Stimulated activated CD8-positive, alpha-beta memory T cell treated with anti-CD3 and anti-CD28 coated beads, Interleukin-7, amount 100 ng/mL, for 24 hours (primary cell): ENCODE measurements at places on chromosomes 13 and 19.

DNA sequence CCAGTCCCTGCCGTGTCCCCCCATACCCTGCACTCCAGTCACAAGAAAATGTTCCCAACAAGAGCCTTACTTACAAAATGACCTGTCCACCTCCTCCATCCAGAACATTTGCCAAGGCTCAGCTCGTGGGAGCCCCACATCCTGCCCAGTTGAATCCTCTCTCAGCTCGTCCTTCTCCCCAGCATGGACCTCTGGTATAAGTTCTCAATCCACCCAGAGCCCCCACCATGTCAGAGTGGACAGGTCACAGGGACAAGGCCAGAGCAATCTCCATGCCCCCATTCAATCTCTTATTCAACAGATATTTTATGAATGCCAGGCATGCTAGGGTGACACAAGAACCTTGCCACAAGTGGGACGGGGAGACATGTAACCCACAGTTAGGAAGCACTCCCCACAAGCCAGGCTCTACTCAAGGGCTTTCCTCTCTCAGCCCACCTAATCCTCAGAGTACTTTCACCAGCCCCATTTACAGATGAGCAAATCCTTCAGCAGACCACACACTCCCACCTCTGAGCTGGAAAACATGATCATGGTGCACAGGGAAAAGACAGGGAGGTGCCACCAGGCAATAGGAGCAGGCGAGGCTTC, 15.1 kb downstream of the DEDD2 start:
- DNase-seq, result no peak

DNA sequence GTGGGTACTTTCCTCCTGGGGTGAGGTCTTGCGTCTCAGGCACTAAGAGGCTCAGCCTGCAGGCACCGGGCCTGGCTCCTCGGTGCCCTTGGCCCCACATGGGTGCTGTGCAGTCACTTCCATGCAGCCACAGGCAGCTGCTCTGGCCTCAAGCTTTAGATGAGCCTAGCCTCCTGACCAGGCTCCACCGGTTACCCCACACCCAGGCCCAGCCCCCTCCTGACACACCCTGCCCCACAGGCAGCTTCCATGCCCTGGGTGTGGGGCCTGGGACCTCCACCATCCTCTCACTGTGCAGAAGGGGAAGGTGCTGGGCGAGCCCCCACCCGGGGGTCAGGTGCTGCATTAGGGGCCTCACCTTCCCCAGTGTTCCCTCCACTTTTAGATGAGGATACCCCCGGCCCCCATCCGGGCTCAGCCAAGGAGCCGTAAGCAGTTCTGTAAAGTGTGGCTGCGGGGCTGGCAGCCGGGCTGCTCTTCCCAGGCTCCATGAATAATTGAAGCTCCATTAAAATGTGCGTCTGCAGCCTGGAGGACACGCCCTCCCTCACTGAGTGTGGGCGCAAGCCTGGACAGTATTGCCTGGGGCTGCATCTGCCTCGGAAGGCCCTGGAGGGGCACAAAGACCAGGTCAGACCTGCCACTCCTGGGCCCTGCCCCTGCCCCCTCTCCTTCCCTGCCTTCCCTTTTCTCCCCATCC, 72.5 kb upstream of the KCTD15 start:
- DNase-seq, result no peak

DNA sequence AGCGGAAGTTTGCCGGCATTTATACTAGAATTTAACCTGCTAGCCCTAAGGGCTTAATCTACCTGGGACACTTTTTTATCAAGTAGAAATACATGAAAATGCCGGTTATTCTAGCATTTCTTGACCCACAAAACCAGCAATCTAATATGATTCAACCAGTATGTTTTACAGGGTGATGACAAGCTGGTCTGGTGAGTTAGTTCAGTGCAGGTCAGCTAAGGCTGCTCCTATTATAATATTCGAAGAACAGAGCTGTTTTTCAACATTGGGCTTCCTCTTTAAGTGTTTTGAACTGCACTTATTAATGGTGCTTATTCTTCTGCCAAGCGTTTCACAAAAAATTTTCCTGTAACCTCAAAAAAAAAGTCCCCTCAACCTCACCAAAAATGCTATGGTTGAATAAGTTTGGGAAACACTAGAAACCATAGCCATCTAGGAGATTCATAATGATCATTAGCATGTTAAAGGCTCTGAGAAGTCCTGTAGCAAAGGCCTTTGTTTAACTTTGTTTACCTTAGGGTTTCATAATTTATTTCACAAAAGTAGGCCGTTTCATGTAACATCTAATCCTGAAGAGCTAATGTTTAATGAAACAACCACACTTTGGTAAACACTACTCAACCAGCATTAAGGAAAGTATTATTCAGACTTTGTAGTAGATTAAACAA, 526.6 kb downstream of the KLF12 start:
- DNase-seq, result no peak

GRCh38 chr13:88707646-88708045, 1036.5 kb downstream of the SLITRK5 start:
- no peak for DNase-seq

DNA sequence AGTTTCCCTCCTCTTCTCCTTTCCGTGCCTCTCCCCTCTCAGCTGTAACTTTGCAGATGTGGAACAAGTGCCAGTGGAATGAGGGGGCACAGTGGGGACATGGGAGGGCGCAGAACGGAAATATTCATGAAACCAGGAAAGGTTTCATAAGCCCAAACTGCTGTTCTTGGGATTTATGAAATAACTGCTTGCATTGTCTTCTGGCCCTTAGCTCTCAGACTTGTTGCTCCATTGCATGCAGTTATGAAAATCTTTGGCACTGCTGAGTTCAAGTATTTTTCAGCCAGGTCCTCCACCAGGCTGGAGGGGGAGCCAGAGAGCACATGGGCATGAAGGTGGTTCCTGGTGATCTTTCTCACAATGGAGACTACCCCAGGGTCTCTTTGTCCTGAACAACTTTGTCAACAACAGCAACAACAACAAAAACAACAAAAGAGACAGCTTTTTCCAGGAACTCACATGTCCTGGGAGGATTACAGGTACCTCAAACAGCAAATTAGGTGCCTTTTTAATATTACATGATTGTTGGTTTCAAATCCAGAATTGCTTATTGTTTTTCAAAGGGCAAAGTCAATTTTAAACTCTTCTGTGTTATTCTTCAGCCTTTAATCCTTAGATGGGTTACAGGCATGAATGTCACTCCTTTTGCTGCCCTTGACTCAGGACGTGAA, 1.5 kb downstream of the RGCC start:
- no peak for DNase-seq

- DNase-seq, result no peak
Observed at GRCh38 chr13:59415498-59415897, 748.2 kb downstream of the DIAPH3 start.

DNA sequence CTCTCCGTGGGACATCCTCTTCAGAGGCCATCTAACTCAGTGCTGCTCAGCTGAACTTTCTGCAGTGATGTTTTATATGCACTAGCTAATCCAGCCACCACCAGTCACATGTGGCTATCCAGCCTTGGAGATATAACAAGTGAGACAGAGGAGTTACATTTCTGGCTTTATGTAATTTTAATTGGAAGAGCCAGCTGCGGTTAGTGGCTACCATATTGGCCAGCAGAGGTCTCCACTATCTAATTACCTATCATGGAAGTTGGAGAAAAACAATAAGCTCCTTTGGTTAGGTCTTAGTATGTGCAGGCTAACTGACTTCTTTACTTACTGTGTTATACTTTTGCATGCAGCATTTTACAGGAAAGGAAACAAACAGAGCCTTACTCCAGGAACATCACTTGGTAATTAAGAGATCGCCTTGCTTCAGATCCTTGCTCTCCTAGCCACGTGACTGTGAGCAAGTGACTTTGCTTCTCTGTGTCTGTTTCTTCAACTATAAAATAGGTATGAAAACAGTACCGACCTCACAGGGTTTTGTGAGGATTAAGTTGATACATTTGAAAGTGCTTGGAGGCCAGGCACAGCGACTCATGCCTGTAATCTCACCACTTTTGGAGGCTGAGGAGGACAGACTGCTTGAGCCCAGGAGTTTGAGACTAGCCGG, 1.6 kb upstream of the KLK10 start:
- no peak for DNase-seq

GRCh38 chr19:12789098-12789903, 2.0 kb upstream of the JUNB start:
- DNase-seq, result no peak

DNA sequence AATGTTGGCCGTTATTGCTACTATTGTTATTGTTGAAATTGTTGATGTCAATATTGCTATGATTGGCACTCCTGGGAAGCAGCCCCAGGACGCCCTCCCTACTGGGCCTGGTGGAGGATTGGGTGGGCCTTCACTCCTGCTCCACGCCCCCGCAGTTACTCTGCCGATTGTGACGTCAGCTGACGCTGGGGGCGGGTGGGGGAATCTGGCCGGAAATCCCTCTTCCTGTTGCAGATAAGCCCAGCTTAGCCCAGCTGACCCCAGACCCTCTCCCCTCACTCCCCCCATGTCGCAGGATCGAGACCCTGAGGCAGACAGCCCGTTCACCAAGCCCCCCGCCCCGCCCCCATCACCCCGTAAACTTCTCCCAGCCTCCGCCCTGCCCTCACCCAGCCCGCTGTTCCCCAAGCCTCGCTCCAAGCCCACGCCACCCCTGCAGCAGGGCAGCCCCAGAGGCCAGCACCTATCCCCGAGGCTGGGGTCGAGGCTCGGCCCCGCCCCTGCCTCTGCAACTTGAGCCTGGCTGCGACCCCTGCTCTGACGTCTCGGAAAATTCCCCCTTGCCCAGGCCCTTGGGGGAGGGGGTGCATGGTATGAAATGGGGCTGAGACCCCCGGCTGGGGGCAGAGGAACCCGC, at the start of gene ETV2:
Gene ETV2, plus strand, starts transcription at position 231 of the 637 bp plus-strand sequence. CDS start 716 bp downstream, outside the sequence.
- no peak for DNase-seq

GRCh38 chr13:105471673-105472072, 1063.8 kb downstream of the EFNB2 start:
- no peak for DNase-seq

DNA sequence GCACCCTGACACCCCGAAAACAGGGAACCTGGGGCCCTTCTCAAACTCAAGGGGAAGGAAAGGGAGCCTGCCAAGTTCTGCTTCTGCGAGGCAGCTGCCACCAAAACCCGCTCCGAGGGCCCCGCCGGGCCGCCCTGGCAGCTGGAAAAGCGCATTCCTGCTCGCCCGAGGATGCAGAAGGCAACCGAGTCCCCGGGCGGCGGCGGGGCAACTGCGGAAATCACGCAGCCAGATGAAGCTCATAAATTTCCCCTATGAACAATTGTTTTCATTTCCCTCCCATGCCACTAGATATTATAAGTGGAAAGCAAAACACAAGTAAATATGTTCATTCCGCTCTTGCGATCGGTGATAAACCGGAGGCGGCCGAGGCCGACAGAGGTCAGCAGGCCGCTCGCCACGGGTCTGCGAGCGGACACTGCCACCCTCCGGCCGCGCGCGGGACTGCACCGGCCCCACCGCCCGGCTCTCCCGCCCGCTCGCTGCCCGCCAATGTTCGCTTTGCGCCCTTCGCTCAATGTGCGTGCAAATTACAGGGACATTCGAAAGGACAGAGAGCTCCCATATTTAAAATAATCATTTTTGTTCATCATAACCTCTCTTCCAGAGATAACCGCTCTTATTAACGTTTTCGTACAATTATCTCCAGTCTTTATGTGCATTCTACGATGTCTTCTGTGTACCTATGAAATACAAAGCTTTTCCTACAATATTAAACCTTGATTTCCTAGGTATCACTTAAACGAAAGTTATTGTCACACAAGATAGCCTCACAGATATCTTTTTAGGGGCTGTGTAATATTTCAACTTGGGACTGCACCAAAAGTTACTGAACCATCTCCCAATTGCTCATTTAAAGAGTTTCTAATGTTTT, 120.8 kb upstream of the ZNF507 start:
- peak; percentile 35 for DNase-seq

DNA sequence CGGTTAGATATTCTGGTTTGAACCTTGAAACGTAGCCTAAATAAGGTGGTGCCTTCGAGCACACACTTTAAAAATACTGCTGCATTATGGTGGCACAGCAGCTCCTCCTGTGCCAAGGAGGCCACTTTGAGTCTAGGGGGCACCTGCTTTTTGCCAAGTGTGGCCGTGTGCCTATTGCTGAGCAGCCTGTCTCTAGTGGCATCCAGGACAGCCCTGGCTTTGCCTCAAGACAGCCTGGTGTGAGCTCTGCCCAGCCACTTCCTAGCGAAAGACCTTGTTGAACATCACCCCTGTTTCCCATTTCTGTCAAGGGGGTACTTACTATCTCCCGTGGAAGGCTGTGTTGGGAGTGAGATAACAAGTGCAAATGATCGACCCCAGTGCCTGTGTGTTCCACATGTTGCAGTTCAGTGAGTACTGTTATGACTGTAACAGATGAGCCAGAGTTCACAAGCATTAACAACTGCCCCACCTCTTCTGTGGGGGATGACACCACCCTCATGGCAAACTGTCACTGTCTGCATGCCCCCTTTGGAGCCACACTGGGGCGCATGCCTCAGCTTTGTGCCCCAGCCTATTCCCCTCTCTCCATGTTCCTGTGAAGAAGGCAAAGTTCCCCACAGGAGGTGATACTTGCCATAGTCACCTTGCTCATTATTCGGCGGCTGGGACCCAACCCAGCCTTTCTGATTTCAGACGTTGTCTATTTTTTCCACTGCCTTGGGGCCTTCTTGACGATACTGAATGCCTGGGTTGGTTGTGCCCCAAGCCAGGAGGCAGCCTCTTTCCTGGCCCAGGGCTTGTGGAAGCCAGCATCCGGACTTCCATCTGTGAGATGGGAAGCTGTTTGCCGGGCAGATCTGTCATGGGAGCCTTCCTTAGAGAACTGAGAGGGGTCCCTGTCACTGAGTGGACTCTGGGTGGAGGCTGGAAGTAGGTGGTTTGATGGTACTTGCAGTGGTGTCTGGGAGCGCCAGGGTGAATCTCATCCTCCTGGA, 5.4 kb downstream of the GATAD2A start:
- DNase-seq, result no peak

- no peak for DNase-seq
Observed at GRCh38 chr19:17111766-17112165, 36.2 kb downstream of the MYO9B start.

DNA sequence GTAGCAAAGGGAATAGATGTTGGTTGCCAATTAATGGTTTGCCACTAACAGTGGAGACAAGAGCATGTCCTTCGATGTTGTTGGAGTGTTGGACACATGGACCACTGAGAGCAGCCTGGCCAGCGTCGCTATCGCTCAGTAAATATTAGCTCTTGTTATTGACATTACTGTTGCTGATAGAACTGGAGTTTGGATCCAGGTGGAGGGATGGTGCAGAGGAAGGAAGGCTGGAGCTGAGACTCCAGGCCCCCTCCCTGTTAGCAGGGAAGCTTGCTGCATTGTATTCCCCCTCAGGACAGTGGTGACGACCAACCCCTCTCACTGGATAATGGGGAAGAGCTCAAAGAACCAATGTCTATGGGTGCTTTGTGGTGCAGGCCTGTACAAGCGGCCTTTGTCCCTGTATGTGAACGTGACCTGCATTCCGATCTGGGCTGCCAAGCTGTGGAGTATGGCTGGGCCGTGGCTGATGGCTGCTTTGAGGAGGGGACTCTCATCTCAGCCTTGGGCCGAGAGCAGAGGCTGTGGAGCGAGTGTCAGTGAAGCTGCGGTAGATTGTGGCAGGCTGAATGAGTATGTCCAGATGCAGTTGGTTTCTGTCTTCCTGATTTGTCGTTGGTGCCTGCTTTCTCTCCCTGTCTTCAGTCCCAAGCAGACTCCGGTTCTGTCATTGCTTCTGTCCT, 7.0 kb downstream of the CLASRP start:
- no peak for DNase-seq
